ENCODE measurements at places on chromosomes 4 and X.

- DNase-seq: no peak
Measured at GRCh38 chr4:143352720-143353119, 16.0 kb downstream of the GAB1 start.

DNA sequence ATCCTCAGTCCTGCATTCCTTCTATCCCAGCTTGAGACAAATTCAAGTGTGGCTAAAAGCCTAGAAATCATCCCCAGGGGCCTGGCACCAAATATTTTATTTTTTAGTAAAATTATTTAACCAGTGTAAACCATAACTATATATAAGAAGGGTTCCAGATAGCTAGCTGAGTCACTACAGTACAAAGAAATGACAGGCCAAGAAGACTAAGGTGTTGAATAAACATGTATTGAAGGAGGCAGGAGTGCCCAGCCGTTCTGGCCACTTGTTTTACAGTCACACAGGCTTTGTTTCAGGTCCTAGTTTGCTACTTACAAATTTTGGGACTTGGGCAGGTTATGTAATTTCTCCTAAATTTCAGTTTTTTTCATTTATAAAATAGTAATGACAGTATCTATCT lies 225.9 kb upstream of the PITX2 start:
- DNase-seq: no peak

- DNase-seq: no peak
Measured at GRCh38 chrX:1391370-1391706, 575 bp downstream of the SLC25A6 start.

GRCh38 chrX:139039041-139039440 lies 327.5 kb upstream of the FGF13 start:
- DNase-seq: no peak

GRCh38 chr4:152613841-152614721 lies 65.7 kb downstream of the TMEM154 start:
- DNase-seq: no peak

DNA sequence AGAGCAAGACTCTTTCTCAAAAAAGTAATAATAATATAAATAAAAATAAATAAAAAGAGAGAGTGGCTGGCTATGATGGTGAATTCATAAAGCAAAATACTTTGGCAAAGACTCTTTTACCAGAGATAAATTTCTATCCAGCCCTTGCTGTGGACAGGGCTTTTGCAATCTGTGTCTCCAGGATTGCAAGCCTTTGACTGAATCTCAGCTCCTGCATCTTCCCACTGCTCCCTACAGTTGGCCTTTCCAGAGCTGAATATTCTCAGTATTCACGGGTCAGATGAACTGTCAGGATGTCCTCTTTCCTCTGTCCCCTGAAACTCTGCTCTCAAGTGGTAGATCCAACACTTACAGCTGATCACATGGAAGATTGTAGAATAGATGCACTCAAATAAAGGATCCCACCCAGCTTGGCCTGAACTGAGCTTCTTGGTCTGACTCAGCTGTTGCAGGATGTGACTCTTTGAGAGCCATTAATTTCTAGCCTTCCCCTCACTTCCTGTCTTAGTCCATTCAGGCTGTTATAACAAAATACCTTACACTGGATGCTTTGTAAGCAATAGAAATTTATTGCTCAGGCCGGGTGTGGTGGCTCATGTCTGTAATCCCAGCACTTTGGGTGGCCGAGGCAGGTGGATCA lies 123.4 kb upstream of the GUCY1A1 start:
- no peak for DNase-seq

DNA sequence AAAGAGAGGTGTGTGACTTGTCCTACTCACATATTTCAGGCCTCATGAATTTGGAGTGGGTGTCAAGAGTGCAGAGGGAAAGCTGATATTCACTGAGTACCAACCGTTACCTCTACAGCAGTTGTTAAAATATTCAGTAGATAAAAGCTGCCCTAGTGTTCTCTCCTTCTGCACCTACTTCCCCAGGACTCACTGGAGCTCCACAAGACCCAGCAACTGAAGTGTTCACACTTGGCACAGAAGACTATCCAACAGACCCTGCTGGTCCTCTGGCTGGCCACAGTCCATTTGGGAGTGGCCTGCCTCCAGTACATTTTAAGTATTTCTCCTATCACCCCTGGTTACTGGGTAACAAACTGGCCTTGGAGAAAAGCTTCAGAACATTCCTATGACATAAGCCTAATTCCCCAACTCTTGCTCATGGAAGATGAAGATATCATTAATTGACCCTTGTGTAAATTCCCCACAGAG lies 70.8 kb downstream of the PPARGC1A start:
- no peak for DNase-seq

DNA sequence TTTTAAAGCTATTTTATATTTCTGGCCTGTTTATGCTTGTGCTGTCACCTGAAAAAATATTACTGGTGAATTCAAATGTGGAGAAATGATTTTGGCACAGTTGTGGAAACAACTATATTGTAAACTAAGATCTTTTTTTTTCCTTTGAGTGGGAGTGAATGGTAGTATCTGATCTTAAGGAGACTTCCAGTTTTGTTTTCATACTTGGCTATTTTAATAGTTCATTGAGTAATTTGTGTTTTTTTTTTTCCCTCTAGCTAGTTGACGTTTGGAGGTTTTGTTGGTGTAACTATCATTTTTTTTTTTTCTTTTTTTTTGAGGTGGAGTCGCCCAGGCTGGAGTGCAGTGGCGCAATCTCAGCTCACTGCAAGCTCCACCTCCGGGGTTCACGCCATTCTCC lies 10.5 kb downstream of the STAG2 start:
- no peak for DNase-seq

DNA sequence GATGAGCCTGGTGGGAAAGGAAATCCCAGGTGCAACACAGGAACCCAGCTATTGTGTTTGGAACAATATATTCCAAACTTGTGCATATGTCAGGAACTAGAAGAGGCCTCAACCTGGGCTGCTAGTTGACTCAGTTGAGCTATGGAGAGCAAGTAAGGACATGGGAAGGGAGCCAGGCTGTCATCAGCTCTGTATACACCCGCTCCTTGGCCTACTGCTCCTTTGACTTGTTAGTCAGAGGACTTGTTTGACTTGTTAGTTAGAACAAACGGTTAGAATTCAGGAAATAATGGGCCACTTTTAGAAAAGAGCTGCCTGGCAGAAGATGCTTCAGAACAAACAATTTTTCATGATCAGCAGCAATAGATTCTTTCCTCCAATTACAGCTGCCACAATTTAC lies 76.4 kb downstream of the CBLL2 start:
- DNase-seq: no peak

DNA sequence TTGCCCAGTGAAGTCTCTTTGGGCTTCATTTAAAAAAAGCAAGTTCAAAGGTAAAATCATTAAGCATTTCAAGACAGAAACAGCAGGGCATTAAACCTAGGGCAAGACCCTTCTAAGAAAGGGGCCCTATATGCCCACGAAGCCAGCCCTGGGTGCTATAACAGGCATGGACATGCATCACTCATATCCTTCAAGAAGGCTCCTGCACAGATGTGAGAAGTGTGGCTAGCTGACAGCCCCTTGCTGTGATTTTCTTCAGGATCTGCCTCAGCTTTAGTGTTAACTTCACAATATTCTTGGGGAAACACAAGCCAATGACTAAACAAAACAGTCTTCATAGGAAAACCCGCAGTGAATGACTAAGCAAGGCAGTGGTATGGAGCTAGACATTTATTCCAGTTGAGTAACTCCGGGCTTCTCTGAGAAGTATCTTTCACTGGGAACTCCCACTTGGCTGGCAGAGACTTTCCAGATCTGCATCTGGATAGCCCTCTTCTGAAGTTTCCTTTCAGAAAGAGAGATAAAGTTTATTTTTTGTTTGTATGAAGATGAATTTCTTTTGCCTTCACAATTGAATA lies 11.9 kb upstream of the MAOA start:
- no peak for DNase-seq

DNA sequence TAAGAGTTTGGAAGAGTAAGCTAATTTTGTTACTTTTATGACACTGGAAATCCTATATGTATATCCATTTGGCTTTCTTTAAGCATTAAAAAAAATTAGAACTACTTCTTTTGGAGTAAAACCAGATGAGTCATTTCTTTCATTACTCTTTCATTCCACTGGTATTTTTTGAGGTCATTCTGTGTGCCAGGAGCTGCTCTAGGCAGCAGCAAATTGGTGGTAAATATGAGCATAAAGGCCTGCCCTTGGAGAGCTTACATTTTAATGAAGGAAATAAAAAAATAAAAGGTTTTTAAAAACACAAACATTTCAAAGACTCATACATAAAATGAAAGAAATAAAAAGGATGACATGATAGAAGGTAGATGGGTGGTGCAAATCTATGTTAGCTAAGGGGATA lies 37.4 kb downstream of the MID1 start:
- DNase-seq: no peak

DNA sequence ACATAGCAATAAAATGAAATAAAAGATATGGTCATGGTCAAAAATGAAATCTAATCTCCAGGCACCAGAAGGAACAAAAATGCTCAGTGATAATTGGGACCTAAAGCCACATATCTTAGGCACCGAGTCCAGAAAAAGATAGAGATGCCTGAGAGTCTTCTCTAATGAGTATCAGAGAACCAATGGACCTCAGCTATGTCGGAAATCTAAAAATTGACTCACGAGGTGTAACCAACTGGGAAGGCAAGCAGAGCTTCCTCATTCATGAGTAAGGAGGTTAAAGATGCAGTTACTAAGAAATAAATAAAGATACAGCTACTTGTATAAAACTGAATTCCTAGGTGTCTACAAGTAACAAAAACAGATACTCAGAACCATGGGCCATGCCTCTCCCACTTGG lies 72.1 kb downstream of the KLHL34 start:
- DNase-seq: no peak
